ENCODE measurements at places on chromosomes 12 and 14.

DNA sequence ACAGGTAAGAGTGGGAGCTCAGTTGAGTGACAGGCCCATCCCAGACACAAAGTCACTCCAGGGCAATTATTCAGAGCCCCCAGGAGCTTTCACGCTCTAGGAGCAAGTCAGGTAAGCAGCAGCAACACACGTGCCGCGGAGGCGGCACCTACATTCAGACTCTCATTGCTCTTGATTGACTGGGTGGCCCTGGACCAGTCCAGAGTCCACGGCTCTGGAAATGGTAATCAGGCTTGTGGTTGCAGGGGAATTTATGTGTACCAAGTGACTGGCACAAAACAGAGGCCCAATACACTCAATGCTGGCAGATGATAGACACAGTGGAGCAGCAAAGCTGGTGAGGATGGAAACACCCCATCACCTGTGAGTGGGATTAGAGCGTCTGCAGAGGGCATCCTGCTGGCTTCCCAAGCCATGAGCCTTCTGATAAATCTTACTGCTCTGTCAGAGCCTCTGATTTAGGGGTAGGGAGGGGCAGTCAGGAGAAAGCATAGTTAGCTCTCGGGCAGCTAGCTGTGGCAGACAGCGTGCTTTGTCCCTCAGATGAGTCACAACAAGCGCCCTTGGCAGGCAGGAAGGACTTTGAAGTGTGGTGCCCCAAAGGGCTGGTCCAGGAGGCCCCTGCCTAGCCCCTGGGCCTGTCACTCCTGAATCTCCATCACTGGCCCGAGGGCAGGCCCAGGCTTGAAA lies 344.7 kb downstream of the CACNA1C start:
- DNase-seq: no peak

- DNase-seq: no peak
These were observed 31.6 kb downstream of the TULP3 start for GRCh38 chr12:2922329-2922728.

DNA sequence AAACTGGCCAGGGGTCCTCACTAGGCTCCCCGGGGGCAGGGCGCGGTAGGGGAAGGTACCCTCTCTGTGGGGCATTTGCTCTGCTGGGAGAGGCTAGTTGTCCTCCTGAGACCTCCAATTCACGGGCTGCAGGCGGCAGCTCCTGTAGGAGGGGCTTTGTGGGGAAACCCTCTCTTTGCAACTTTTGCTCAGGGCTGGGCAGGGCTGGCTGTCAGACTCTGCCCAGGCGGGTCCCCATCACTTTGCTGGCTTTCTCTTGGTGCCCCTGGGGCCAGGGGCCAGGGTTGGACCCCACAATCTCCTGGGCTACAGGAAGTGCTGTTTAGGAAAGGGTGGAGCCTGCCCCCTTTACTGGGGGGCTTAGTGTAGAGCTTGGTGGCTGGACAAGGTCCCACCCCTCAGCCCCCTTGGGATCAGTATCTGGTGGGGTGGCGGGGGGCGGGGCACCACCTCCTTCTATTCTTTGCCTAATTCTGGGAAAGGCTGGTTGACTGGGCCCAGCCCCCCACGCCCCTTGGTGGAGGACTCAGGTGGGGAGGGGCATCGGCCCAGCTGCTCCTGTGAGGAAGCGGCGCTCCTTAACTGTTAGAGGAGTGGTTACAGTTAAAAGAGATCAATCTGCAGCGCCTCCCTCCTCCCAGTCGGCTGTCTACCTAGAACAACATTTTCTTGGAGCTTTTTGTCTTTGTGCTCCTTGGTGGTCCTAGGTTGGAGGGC lies 918.7 kb downstream of the AACS start:
- DNase-seq: no peak

DNA sequence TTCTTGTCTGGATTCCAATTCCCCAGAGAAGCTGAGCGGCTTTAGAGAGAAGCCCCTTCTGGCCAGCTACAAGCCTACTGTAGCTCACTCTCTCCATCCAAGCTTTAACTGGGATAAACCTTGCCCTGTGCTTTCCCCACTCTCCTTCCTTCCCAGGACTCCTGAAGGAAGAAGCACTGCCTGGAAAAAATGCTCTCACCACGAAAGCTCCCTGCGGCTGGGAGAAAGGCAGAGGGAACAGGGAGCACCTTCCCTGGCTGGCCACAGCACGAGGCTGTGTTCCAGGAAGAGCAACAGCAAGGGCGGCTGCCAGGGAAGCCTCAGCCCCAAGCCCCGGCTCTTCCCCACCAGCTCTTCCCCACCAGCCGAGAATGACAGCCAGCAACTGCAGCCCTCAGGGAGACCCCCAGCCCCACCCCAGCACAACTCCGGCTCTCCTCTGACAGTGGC lies 40.8 kb upstream of the PNMA1 start:
- no peak for DNase-seq

GRCh38 chr12:57771873-57772428 lies at the start of gene METTL1:
Gene METTL1, minus strand, starts transcription at chr12:57772105. Its CDS starts 22 bp downstream, at chr12:57772083.
- DNase-seq: peak; percentile 88

GRCh38 chr14:103561381-103562178 lies 877 bp downstream of the BAG5 start:
- DNase-seq: no peak

DNA sequence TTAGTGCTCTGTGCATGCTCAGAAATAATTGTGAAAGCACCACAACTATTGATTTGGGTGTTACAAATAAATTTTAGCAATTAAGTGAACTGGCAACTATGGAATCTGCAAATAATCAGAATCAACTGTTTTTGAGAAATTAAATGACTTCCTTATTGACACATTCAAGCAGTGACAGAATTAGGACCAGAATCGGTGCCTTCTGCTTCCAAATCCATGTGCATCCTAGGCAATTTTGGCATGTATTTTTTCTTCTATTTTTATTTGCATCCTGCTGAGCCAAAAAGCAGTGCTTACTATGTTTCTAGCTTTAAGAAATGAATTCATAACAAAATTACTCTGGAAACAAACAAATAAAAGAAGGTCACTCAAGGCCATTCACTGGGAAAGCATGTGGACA lies 408.2 kb downstream of the GXYLT1 start:
- no peak for DNase-seq

DNA sequence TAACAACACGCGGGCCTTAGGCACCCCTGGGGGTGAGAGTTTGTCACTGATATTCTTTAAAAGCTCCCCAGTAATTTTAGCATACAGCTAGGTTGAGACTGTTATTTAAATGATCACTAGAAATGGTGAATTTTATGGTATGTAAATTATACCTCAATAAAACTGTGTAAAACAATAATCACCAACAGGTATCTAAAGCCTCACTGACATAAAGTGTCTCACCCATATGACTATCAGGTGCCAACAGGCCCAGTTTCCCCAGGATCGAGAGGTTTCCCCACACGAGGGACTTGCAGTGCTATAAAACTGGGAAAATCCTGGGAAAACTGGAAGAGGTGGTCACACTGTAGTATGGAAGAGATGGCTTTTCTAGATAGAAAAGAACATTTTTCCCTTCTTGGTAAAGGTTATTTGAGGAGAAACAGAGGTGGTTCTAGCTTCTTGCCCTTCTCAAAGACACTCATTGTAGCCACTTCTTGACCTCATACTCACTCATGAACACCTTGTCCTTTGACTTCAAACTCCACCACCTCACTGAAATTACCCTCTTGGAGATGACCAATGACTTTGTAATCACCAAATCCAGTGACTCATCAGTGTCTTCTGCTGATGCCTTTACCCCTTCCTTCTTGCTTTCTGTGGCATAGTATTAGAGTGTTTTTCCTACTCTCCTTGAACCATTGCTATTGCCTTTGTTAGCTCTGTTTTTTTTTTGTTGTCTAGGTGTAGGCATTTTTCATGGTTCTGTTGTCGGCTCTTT lies 24.8 kb upstream of the NUBPL start:
- no peak for DNase-seq

DNA sequence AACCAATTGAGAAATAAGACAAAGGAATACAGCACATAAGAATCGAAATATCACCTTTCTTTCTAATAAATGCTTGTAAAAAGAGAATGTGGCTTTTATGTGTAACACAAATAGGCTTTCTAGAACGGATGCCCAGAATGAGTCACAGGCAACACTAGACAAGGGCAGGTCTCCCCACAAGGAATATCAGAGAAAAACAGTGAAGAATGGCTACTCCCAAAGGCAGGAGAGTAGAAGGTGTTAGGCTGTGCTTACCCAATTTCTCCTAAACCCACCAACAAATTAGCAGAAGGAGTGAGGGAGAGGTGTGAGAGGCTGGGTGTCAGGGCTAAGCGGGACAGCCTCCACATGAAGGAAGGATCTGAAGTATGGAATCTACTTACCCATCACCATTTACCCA lies 55.2 kb downstream of the GALNT4 start:
- no peak for DNase-seq

DNA sequence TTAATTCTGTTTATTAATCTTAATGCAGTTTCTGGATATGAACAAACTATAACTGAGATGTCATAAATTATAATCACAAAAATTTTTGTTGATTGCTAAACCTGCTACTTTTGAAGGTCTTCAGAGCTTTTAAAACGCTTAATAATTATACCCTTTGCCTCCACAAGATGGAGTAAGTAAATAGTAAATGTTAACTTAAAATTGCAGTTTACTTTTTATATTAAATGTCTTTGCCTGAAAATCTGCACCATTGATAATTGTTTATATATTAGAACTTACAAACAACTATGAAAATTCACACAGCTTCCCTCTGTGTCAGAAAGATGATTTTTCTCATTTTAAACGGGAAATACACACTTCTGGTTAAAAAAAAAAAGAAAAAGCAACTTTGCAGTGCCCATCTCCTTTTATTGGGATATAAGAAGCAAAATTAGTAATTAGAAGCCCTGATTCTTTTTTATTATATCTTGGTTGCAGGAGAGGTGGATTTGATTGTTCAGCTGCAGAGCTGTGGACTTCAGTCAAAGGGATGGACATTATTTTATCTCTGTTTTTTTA lies 35.6 kb downstream of the SCFD1 start:
- DNase-seq: no peak

- DNase-seq: peak; percentile 73
These were observed 58.0 kb downstream of the TTC7B start for GRCh38 chr14:90758028-90758889.

- no peak for DNase-seq
These were observed 38.3 kb downstream of the LRCOL1 start for GRCh38 chr12:132572106-132572505.

DNA sequence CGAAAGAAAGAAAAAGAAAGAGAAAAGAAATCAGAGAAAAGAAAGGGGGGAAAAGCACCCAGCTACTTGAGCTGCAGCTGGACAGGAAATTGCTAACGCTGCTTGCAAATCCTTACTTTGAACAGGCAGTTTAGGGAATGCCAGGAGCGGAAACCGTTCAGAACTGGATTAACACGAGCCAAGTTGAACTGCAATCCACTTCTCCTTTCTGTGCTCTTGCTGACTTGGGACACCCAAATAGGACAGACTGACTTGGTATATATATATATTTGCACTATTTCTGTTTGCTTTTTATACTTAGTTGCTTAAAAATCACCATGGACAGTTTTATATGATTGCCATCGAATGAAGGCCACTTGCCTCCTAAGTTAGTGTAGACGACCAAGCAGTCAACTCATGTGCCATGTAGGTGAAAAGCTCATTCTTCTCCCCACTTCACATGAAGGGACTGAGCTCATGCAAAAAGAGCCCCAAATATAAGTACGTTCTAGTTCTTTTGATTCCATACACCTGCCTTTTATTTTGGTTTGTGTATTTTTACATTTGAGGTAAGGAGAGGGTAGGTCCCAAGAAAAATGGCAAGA lies 5.5 kb downstream of the DUSP6 start:
- DNase-seq: no peak

DNA sequence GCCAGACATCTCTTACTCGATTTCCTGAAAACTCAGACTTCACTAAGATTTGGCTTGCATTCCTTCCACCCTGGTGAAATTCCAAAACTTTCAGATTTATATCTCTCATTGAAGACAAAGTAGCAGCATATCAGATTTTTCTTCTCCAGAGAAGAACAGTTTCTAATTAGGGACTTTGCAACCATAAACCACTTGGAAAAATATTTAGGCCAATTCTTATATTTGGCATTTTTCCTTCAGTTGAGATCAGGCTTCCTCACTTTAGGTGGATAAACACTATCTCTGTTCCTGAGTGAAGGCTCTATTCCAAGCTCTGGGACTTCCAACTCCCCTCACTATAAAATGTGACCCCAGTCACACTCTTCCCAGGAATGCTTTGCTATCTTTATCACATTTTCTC lies 1434.3 kb upstream of the FLRT2 start:
- no peak for DNase-seq

DNA sequence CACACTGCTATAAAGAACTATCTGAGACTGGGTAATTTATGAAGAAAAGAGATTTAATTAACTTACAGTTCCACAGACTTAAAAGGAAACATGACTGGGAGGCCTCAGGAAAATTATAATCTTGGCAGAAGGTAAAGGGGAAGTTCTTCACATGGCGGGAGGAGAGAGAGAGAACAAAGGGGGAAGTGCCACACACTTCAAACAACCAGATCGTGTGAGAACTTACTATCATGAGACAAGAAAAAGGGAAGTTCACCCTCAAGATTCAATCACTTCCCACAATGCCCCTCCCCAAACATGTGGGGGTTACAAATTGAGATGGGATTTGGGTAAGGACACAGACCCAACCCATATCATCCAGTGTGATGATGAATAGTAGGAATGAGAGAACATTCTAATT lies 366.5 kb downstream of the LRFN5 start:
- no peak for DNase-seq

GRCh38 chr14:64942531-64943111 lies at the start of gene GPX2:
Gene GPX2, minus strand, starts transcription at chr14:64942745. Its CDS starts 19 bp downstream, at chr14:64942726.
- DNase-seq: peak; percentile 85

DNA sequence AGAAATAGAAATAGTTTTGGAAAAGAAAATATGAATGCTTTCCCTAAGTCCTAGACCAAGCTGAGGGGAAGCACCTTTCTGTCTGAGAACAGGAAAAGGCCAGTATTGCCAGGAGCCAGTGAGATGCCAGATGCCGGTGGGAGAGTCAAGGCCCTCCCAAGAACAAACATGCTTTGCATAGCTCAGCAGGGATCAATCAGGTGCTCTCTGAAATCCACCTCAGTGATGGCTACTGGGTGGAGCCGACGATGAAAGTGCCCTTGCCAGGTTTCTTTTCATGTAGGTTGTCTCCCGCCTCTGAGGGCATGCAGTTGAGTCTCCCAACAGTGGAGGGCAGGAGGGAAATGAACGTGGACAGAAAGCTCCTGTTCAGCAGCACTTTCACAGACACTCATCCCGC lies 28.3 kb downstream of the DEGS2 start:
- peak; percentile 26 for DNase-seq

- DNase-seq: no peak
These were observed 134.2 kb downstream of the SMOC1 start for GRCh38 chr14:70013271-70013873.

DNA sequence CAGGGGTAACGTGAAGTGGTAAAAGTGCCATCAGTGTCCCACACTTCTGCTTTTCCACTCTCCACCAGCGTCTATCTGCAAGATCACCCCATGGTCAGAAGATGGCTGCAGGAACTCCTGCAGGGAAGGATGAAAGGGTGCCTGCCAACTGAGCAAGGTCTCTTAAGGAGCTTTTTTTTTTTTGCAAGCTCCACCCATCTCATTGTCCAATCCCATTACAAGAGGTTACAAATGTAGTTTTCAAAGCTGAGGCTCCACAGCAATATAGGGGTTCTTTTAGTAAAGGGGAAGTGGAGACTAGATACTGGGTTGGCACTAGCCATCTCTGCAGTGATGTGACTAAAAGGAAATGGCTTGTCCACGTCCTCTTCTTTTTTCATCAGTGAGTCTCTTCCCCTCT lies 5.9 kb upstream of the BHLHE41 start:
- no peak for DNase-seq

- DNase-seq: no peak
These were observed 379.3 kb downstream of the RGS6 start for GRCh38 chr14:72311516-72311915.

- no peak for DNase-seq
These were observed 133.0 kb upstream of the ABCD2 start for GRCh38 chr12:39752482-39753137.
